Fibroblast of skin of abdomen (primary cell): ENCODE measurements at places on chromosomes 3 and 15.

- no peak for DNase-seq
Observed at GRCh38 chr15:62142736-62143135, 22.3 kb downstream of the C2CD4B start.

GRCh38 chr3:13072239-13072599 lies 1.0 kb downstream of the IQSEC1 start:
- peak; percentile 11 for DNase-seq

GRCh38 chr3:52752045-52752660 lies 18.6 kb downstream of the NEK4 start:
- DNase-seq, result no peak

DNA sequence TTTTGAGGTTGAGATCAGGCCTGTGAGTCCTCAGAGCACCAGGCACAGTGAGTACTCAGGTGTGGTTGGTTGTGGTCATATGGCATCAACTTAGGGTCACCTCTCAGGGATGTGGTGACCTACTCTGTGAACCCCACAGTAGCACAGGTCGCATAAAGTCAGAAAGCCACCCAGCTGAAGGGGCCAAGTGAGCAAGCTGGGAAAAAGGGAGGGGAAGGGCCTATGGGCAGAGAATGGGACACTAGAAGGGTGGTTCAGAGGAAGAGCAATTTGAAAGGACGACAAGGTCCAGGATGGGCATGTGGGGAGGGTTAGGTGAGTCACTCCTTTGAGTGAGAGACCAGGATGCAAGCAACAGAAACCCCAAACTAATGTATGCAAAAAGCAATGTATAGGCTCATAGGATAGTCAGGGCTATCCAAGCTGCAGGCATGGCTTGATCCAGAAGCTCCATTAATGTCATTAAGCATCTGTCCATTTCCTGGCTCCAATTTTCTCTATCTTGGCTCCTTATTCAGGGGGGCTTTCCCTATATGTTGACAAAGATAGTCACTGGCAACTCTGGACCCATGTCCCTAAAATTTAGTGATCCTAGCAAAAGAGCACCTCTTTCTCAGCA lies 33.5 kb downstream of the HMCES start:
- DNase-seq, result no peak

DNA sequence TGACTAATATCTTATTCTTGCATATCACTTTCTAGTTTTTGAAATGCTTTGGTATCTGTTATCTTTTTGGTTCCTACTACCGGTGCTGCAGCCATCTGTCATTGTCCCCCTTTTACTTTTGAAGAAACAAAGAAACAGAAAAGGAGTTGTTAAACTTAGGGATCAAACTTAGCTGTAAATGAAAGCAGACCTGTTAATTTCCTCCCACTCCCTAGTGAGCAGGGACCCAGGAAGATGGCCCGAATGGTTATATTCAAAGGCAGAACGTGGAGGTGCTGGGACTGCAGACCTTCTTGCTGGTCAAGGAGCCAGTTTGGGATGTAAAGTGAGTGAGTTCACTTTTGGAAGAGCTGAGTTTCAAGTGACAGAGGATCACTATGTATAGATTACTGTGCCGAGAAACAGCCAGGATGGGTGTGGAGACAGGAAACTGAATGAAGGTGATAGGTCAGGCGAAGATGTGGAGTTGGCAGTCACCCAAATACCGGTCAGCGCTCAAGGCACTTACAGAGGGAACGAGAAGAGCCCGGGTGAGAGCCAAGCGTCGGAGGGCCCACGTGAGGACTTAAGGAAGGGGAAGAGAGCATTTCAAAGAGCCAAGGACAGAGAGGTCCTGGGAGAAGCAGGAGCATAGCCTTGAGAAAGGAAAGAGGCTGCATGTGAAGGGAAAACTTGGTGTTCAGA lies 20.1 kb downstream of the KBTBD8 start:
- DNase-seq, result no peak

DNA sequence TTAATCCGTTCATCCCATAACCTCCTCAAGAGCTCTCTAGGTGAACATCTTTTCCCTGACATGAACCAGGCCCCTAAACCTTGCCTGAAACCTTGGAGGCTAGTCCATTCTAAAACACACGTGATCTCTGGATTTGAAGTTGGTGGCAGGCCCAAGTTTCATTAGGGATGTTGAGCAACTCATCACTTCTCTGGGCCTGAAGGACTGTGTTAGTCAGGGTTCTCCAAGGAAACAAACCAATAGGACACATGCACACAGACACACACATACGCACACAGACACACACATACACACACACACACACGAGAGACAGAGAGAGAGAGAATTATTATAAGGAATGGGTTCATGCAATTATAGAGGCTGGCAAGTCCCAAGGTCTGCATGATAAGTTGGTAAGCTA lies 31.9 kb downstream of the ACAN start:
- peak; percentile 11 for DNase-seq

DNA sequence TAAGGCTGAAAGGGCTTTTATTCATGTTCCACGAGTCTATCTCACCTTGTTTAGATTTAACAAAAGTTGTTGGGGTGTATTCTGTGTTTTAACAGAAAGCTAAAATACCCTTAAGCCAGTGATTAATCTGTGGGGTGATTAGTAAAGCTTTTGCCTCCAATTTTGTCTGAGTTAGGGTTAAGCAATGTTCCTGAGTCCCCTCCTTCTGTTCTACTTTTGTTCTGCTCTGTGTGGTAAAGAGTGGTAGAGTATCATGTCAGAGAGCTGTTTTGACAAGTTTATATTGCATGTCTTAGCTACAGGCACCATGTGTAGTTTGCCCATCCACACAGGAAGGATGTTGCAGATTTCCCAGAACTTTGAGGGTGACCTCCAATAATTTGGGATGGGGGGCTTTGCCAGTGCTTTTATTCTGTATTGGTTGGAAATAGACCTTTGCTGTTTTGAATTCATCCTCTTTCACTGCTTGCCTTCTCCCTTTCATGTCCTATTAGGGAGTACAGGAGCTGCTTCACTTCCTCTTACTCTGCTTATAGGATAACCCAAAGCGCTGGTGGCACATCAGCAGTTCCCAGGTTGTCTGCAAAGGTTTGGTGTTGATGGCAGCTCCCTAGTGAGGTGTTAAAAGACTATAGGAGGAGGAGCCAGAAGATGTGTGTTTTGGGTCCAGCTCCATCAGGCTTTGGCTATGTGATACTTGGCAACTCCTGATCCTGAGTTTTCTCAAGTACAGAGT lies 7.4 kb downstream of the PDE8A start:
- no peak for DNase-seq

- no peak for DNase-seq
Observed at GRCh38 chr3:134846084-134846483, 51.0 kb downstream of the EPHB1 start.

DNA sequence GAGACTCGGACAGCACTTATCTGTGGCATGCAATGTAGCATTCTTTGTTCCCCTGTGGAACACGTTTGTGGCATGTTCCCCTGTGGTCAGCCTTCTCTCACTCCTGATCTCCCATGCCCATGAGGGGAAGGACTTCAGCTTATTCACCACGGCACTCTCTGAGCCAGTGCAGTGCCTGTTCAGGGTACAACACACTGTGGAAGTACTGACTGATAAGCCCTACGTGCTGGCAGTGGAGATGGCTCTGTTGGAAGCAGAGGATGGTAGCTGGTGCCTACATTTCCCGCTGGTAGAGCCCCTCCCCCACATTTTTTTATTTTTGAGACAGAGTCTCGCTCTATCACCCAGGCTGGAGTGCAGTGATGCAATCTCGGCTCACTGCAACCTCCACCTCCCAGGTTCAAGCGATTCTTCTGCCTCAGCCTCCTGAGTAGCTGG lies 43.5 kb upstream of the ETV5 start:
- DNase-seq, result no peak

- DNase-seq, result peak; percentile 34
Observed at GRCh38 chr3:5016211-5017161, 37.2 kb downstream of the BHLHE40 start.
